ENCODE measurements at places on chromosomes 7 and 10. TPM values are rescaled to one million over a fixed set of nuclear protein-coding genes. Genes with fewer than 3 reads are reported as not detected.

The TMEM213 gene
- not detected for total RNA-seq

The COL26A1 gene
- not detected for total RNA-seq

The SLC16A12 gene
- not detected for total RNA-seq

The LRRD1 gene
- total RNA-seq, result under 0.01 TPM
